ENCODE measurements at places on chromosomes 4 and X.

GRCh38 chrX:39905946-39906345 is 191.8 kb downstream of the BCOR start:
- no peak for DNase-seq

GRCh38 chrX:139930916-139931645 is 1.8 kb downstream of the ATP11C start:
- DNase-seq = no peak

DNA sequence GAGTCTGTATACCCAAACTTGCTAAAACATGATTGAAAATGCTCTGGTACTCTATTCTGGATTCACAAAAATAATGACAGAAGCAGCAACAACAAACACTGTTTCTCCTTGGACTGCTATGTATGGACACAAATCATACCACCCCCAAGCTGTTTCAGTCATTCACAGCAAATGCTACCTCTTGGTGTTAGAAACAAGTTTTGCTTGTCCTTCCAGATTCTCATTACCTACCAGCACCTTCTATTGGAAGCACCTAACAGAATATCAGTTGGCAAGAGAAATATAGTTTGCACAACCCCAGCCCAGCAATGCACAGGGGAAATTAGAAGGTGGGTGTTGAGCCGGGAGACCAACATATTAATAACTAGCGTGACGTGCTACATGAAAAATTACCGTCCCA is 1950.9 kb downstream of the C4orf33 start:
- no peak for DNase-seq

GRCh38 chr4:53907772-53908171 is 156.6 kb downstream of the CHIC2 start:
- no peak for DNase-seq

DNA sequence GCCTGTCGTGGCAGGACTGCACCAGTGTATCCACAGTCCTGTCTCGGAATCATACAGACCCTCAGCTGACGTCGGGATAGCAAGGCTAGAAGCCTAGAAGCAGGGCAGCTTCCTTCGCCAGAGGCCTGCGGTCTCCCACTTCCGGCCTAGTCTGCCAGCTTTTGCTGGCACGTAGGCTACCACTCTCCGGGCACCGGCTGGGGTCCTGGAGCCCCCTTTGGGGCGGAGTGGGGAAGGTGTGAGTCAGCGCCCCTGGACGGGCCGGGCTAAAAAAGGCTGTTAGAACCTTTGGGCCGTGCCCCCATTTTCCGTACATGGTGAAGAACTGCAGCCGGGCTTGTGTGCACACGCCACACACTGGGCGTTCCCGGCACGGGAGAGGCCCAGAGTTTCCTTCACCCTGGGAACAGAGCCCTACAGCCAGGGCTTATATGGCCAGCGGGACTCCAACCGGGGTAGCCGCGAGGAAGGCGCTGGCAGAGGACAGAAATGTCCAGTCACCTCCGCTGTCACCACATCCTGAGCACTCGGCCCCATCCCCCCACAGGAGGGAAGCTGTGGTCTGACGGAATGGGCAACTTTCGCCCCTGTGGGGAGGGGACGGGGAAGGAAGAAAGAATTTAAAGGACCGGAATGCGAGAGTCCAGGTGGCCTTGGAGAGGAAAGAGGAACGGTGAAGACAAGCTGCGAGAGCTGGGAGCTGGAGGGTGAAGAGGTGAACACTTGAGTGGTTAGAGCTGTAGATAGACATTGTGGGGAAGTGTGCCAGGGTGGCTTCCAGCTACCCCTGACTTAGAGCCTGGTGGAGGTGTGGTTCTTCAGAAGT is 4.6 kb downstream of the MAGIX start:
- peak; percentile 36 for DNase-seq

- no peak for DNase-seq
Measured at GRCh38 chr4:84022564-84022963, 476.5 kb downstream of the NKX6-1 start.

DNA sequence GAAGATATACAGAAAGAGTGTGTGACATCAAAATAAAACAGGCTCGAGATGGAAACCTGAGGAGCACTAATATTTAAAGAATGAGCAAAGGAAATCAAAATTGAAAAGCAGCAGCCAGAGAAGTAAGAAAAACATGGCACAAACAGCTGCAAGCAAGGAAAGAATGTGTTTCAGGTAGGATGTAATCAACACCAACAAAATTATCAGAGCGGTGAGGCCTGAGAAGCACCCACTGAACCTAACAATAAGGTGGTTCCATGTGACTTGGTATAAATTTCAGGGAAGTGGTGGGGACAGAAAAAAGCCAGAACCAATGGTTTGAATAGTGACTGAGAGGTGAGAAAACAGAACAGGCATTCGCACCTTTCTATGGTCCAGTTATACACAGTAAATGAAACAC is 11.5 kb downstream of the SLC39A8 start:
- no peak for DNase-seq

GRCh38 chr4:4651811-4652755 is 110.2 kb upstream of the STX18 start:
- no peak for DNase-seq

DNA sequence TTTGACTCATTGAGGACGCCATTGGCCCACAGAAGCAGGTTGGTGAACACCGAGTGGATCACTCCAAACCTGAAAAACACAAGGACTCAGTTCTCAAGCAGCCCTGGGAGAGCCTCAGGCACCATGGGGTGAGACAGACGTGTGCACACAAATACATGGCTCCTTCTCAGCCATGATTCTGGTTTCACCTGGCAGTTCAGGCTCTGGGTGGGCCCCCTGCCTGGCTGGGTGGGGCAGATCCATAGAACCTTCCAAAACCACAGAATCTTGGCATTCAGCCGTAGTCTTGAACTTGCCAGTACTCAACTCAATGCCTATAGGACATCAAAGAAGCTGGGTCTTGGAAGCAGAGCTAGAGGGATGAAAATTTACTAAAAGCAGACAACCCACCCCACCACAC is 24.2 kb downstream of the OTOP1 start:
- no peak for DNase-seq

- DNase-seq = no peak
Measured at GRCh38 chr4:7803371-7803770, 136.3 kb downstream of the AFAP1 start.

GRCh38 chr4:28226962-28227361 is 1366.3 kb downstream of the STIM2 start:
- DNase-seq = no peak

GRCh38 chr4:43132010-43132582 is 239.6 kb downstream of the GRXCR1 start:
- no peak for DNase-seq
